ENCODE measurements at places on chromosomes 11 and 22.

DNA sequence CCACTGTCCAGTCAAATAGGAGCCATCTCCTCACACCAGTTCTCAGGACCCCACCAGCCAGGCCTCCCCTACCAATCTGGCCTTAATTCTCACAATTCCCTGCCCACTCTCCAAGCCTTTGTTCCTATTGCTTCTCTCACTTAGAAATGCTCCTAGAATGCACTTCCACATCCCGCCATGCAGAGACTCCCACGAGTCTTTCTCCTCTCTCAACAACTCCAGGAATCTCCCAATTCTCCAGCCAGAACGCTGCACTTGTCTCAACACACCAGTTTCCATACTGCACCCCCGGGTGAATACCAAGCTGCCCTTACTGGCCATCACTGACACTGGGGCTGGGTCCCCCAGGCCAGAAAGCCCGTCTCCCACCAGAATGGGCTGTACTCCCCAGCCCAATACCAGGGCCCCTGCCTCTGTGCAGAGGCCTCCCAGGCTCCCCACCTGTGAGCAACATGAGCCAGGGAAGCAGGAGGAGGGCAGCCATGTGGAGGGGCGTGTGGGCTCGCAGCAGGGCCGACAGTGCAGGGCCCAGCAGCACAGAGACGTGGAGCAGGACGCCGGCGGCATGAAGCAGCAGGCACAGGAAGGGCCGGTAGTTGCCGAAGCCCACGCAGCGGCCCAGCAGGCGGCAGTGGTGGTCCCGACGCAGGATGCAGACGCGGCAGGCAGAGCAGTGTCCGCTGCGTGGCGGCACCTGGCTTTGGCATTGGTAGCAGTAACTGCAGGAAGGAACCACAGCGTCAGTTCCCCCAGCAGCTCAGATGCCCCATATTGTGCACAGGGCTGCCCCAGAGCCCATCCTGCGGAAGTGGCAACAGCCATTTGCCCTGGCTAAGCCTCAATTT, 2.4 kb downstream of the ZDHHC24 start:
- no peak for DNase-seq

DNA sequence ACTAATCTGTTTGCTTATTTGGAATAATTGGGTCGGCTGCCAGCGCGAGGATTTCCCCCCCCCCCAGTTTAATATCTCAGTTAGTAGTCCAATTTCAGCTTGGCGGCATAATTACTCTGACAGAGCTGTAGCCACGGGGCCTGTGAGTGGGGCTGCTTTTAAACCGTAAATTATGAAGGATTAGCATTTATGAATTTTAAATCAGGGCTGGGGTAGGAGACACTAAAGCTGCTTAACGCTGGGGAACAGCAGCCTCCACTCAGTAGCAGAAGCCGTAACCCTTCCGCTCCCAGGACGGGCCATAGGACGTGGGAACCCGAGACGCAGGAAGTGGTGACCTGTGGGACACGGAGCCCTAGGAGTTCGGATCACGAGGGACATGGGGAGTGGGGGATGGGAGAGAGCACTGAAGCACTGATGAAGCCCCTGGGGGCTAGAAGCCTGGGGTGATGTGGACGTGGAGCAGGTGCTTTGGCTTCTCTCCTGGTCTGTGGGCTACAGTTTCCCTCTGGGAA, 66.2 kb upstream of the LMO1 start:
- DNase-seq = no peak

GRCh38 chr22:36926721-36927435, 13.4 kb downstream of the CSF2RB start:
- DNase-seq = no peak

DNA sequence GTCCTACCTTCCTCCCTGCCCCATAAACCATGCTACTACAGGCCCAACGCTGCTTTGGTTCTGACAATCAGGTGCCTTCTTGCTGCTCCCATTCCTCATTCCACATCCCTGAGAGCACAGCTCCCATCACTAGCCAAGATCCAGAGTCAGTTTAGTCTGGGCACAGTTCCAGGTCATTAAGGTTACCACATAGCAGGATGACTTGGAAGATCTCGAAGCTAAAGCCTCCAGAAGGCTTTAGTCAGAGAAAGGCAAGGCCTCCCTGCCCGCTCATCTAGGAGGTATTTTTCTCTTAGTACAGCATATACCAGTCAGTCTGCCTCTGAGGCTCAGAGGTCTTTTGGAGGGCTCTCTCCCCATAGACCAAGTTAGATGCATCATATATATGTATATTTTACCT, 30.3 kb downstream of the TRIM66 start:
- no peak for DNase-seq
